ENCODE measurements at places on chromosomes 4 and X.

DNA sequence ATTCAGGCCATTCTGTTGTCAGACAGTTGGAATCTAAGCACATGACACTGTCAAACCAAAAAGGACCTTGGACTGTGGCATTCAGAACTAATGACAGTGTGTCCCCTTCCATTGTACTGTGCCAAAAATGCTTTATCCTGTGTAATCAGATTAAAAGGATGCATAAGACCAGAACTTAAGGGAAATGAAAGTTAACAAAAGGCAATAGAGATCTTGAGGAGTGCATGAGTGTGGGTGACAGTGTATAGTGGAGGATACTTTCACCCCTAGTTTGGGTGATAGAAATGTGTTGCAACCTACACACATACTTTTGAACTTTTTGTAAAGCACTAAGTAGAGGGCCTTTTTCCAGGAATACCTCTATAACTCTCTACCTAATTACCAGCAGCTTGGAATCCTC is 4.5 kb downstream of the CYSLTR1 start:
- DNase-seq, result no peak

GRCh38 chr4:5572751-5573150 is 135.6 kb downstream of the EVC2 start:
- DNase-seq, result no peak

DNA sequence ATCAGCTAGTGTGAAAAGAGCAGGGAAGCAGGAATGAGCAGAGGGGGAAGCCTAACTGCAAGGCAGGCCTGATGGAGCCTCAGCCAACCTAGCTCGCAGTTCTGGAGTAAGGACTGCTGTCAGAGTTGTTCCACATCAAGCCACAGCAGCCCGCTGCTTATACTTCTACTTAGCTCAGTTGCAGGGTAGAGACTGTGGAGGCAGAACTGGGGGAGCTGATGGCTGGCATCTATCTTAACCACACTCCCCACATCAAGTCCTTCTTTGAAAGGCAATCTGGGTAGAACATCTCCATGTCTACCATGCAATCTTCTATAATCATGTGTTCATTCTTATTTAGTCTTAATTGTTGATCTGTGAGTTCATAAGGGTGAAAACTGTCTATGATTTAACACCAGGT is 46.1 kb downstream of the DDX60 start:
- DNase-seq, result no peak

DNA sequence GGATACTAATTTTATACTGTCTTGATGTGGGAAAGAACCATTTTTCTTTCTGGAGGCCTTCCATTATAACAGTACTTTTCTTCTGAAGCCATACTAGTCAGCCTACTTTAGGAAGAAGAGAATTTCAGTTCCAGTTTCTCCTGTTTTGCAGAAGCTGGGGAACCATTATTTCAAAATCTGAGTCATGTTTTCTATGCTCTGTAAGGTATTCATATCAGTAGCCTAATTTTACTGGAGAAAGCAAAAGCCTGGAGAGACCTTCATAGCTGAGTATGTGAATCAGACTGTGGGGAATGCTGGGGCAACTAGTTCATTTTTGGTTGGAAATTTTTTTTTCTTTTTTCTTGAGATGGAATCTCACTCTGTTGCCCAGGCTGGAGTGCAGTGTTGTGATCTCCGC is 22.4 kb downstream of the AFF1 start:
- no peak for DNase-seq

DNA sequence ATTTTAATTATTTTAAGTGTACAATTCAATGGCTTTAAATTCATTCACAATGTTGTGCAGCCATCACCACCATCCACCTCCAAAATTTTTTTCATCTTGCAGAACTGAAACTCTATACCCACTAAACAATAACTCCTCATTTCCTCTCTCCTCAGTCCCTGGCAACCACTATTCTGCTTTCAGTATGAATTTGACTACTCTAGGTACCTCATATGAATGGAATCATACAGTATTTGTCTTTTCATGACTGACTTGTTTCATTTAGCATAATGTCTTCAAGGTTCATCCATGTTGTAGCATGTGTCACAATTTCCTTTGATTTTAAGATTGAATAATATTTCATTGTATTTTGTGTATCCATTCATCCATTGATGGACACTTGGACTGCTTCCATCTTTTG is 46.9 kb downstream of the KIF4A start:
- DNase-seq, result no peak

DNA sequence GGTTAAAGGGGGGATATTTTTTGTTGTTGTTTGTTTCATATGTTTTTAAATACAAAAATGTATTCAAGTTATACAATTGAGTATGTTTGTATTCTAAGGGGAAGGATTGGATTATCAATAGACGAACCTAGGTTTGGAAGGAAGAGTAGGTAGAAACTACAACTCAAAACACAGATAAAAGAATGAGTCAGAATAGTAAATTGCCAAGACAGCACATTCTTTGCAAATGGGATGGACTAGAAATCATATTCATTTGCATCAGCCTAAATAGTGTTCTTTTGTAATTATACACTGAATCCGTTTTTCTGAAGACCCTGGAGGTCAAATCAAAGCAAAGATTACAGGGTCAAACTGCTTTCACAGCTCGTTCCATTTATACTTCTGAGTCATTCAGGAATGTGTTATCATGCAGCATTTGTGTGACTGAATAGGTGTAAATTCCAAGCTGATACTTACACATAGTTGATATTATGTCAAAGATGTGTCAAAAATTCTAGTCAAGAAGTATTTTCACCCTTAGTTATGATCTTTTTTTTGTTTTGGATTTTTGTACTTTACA is 273.3 kb upstream of the FAT4 start:
- no peak for DNase-seq

- no peak for DNase-seq
Observed at GRCh38 chrX:107025545-107025944, 25.5 kb upstream of the MORC4 start.

- no peak for DNase-seq
Observed at GRCh38 chr4:115154826-115155225, 41.4 kb upstream of the NDST4 start.

Data from stimulated activated CD8-positive, alpha-beta memory T cell treated with anti-CD3 and anti-CD28 coated beads, Interleukin-7, amount 100 ng/mL, for 24 hours (primary cell).